ENCODE measurements at places on chromosomes 5 and 9. TPM values are rescaled to one million over a fixed set of nuclear protein-coding genes. Genes with fewer than 3 reads are reported as not detected.

Gene CERCAM
- total RNA-seq: 7.4 TPM

Gene AMBP
- not detected for total RNA-seq

Gene CDK5RAP2
- 73.4 TPM for total RNA-seq

Gene ADGRV1
- total RNA-seq: not detected

Gene RPS23
- 1,150 TPM for total RNA-seq
